D721Med (cell line): ENCODE measurements at places on chromosomes 4 and X.

DNA sequence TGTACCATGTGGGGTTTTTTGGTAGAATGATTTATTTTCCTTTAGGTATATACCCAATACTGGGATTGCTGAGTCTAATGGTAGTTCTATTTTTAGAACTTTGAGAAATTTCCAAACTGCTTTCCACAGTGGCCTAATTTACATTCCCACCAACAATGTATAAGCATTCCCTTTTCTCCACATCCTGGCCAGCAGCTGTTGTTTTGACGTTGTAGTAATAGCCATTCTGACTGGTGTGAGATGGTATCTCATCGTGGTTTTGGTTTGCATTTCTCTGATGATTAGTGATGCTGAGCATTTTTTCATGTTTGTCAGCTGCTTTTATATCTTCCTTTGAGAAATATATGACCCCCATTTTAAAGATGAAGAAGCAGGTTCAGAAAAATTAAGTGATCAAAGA is 153.7 kb downstream of the CBR4 start:
- DNase-seq: no peak

- DNase-seq: no peak
Observed at GRCh38 chr4:99362768-99363167, 10.2 kb upstream of the ADH1C start.

GRCh38 chrX:545452-545885 is 85.1 kb upstream of the SHOX start:
- no peak for DNase-seq

- no peak for DNase-seq
Observed at GRCh38 chr4:89665662-89666061, 171.3 kb downstream of the SNCA start.

- DNase-seq: no peak
Observed at GRCh38 chr4:121277194-121278105, 103.4 kb downstream of the QRFPR start.

GRCh38 chrX:10965174-10965798 is 145.8 kb upstream of the HCCS start:
- DNase-seq: no peak

DNA sequence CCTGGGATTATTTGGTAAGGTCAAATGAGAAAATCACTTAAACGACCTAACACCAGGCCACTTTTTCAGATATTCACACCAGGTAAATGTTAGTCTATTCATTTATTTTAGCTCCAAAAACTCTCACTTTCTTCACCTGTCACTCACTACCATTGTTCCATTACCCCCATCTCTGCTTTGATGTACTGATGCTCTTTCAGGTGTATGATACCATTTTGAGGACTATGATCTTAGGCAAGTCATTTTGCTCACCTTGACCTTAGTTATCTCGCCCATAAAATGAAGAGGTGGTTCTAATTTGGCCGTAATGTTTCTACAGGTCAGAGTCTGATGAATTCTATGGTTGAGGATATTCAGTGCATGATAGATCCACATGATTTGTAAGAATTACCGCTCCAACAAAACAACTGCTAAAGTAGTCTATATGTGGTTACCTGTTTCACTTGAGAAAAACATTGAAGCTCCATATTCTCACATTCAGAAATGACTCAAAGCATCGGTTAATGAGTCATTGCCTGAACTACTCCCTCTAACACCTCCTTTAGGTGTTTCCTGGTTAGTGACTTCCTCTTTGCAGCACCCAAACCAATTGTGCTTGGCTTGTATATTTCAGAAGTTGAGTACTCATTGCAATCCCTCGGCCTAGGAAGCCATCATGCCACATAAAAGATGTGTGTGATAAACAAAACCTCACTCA is 4.5 kb downstream of the DTHD1 start:
- no peak for DNase-seq

DNA sequence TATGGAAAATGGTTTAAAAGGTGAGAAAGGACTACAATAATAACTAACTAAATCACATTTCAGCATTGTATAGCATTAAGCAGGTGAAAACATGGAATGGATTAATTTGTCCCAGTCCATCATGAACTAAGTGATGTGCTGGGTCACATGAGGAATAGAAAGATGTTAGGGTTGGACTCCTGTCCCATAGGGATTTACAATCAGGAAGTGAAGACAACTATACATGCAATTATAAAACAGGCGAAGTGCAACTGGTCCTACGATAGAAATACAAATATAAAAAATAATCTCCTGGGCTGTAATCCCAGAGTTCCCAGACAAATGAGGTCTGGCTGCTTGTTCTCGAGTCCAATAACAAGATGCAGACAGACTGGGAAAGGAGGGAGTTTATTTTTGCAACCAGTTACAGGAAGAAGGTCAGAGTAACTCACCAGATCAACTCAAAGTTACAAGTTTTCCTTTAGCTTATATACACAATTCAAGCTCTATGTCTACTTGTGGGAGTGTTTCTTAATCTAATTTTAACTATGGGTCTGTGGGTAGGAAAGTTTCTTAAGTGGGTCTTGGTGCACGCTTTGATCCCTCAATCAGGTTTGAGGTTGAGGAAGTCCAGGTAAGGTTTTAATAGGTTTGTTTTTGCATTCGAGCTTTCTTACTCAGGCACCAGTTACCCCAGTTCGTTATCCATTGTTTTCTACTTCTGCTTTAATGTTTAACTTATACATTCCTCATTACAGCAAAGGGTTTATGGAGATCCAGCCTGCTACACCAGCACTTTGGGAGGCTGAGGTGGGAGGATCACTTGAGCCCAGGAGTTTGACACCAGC is 50.1 kb downstream of the IGFBP7 start:
- DNase-seq: no peak

DNA sequence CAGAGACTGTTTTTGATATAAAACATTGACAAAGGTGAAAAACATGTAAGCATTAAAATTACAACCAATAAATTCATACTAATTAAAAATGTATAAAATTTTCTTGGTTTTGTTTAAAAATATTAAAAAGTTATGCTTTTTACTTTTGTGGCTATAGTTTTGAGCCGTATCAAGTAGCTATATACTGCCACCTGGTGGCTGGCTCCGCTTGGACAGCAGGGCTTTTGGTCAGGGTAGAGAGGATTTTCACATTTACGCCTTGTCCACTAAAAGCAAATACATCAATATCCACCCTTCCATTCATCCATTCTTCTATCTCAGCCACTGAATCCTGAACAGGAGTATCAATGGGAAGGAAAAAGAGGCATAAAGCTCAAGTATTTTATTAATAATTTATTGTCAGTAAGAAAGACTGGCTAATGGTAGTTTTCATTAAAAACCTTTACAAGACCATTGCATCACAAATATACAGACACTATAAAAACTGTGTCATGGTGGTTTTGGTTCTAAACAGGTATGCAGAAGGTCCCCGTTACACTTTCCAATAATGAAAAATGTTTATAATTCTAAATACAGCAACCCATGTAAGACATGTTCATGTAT is 32.1 kb upstream of the MTNR1A start:
- no peak for DNase-seq

- no peak for DNase-seq
Observed at GRCh38 chrX:20253232-20253543, 13.5 kb downstream of the RPS6KA3 start.
